ENCODE measurements at places on chromosomes 13 and 19.
A peak's percentile ranks its signal among the peaks of the same experiment; 100 is the strongest.

DNA sequence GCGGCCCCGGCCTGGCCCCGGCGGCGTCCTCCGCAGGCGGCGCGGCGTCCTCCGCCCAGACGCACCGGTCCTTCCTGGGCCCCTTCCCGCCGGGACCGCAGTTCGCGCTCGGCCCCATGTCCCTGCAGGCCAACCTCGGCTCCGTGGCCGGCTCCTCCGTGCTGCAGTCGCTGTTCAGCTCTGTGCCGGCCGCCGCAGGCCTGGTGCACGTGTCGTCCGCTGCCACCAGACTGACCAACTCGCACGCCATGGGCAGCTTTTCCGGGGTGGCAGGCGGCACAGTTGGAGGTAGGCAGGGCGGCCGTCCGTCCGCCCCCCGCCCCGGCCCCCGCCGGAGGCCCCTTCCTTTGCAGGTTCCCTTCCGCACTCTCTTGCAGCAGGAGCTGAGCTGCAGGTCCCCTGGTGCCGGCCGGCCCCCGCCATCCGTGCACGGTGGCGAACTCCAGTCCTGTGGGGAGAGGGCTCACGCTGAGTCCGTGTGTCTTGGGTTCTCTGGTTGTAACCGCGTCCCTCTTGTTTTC, 9.2 kb downstream of the PLEKHJ1 start:
- no peaks in the 10 kb centered on the region for H3K4me1 ChIP-seq
- no peak overlapping the region for H3K4me3 ChIP-seq
- DNase-seq = peak; percentile 84
- H3K36me3 ChIP-seq = peaks cover 88% of the 10 kb centered on the region
- H3K27me3 ChIP-seq = no peaks in the 10 kb centered on the region

- H3K4me3 ChIP-seq = no peak overlapping the region
- no peak for DNase-seq
- no peak overlapping the region for H3K27ac ChIP-seq
- H3K4me1 ChIP-seq = no peaks in the 10 kb centered on the region
- H3K27me3 ChIP-seq = no peaks in the 10 kb centered on the region
- peaks cover 26% of the 10 kb centered on the region for H3K36me3 ChIP-seq
Observed at GRCh38 chr19:17259118-17259780, 5.3 kb downstream of the USHBP1 start.

- no peak overlapping the region for H3K4me3 ChIP-seq
Observed at GRCh38 chr19:34041925-34042521, 130.3 kb upstream of the LSM14A start.

GRCh38 chr13:62176051-62176450, 760.4 kb upstream of the PCDH20 start:
- DNase-seq = no peak
- no peak overlapping the region for H3K4me3 ChIP-seq
- H3K36me3 ChIP-seq = no peaks in the 10 kb centered on the region
- H3K27me3 ChIP-seq = no peaks in the 10 kb centered on the region

GRCh38 chr13:37344056-37344455, 238.6 kb upstream of the CSNK1A1L start:
- H3K27ac ChIP-seq = no peak overlapping the region
- no peaks in the 10 kb centered on the region for H3K36me3 ChIP-seq
- no peak overlapping the region for H3K4me3 ChIP-seq
- no peaks in the 10 kb centered on the region for H3K4me1 ChIP-seq

All from upper lobe of left lung (tissue), 6 donors.